ENCODE measurements at places on chromosomes 12 and 14.

DNA sequence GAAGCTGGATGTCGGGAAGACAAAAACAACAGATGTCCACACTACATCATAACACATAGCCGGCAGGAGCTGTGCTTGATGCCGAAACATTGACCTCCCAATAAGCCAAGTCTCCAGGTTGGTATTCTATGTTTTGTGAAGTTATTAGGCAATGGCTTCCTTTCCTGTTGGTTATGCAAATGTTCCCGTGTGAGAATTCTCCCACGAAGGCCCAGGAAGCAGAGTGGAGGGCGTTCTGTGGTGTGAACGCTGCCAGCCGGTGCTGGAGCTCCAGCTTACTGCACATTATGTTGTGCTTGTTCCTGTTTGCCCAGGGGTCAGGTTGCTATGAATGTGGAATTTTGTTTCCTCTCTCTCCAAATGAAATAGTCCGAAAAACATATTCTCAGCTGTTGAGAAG is 156.4 kb upstream of the HMGA2 start:
- no peak for DNase-seq

- DNase-seq: no peak
Observed at GRCh38 chr14:33781236-33781635, 169.6 kb downstream of the EGLN3 start.

GRCh38 chr14:98103705-98104104 is 1168.3 kb downstream of the BCL11B start:
- DNase-seq: no peak

GRCh38 chr14:23632461-23633159 is 3.6 kb upstream of the DHRS2 start:
- DNase-seq: no peak

DNA sequence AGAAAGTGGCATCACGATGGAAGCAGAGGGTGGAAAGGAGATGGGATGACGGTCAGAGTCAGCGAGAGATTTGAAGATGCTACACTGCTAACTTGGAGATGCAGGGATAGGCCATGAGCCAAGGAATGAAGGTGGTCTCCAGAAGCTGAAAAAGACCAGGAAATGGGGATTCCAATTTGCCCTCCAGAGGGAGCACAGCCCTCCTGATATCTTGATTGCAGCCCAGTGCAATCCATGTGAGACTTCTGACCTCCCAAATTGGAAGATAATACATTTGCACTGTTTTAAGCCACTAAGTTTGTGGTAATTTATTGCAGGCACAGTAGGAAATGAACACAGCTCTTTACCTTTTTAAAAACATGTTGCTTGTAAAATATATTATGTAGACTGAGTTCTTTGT is 549.5 kb downstream of the VRK1 start:
- DNase-seq: no peak

DNA sequence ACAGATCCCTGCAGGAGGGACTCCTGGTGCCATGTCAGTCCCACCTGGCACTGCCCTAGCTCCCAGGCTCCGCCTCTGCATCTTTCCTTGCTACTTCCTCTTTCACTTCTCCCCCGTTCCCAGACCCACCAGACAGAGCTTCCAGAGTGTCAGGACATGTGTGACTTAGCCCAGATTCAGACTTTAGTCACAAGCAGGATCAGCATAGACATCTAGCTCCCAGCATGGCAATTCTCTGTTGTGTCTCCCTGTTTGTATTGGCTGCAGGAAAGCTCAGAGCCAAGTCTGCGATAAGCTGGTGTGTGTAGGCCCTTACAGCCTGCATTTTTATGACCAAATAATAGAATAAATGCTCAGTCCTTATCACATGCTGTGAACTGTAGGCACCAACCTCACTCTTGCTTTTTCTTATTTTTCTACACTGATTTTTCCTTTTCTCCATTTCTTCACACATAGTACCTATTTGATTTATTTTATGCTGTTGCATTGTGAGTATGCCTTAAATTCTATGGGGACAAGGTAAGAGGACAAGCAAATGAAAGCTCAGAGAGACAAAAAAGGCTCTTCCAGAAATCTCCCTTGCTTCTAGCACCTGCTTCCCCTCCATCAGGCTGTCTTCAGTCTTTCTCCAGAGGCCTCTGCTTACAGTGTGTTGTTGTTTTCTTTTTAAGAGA is 5.9 kb downstream of the DHRS2 start:
- no peak for DNase-seq

DNA sequence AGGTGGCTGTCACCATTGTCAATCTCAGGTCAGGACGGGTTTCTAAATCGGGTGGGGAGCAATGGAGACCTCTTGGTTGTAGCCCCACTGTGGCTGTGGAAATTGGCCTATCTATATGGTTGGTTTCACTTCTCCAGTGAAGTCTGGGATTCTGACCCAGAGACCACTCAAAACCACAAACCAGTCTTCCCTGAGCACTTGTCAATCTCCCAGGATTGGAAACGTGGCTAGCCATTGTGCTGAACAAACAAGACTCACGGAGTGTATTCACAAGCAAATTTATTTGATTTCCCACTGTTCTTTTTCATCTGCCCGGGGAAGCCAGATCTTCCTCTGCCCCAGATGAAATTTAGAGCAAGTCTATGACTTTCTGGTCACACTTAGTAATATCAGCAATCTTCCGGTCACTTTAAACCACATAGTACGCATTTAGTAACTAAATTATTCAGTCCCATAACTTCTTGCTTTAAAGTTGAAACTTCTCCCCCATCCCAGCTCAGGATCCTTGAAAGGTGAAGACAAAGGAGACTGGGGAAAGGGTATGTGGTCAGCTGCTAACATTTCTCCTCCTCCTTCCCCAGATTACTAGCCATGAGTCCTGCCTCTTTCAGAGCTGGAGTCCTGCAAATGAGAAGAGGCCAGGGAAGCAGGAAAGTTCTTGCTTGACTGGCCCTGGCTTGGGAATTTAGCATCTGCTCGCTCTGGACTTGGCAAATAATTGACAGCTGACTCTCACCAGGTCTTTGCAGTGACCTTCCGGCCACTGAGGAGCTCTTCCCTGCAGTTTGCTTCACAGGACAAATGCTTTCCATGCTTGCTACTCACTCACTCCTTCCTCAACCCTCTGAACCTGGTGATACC is 123.2 kb upstream of the MAX start:
- no peak for DNase-seq
